ENCODE measurements at places on chromosomes 5 and 9.

- no peak for DNase-seq
Measured at GRCh38 chr5:11322133-11322532, 561.1 kb upstream of the DAP start.

- no peak for DNase-seq
Measured at GRCh38 chr9:15711931-15712330, 159.1 kb downstream of the CCDC171 start.

DNA sequence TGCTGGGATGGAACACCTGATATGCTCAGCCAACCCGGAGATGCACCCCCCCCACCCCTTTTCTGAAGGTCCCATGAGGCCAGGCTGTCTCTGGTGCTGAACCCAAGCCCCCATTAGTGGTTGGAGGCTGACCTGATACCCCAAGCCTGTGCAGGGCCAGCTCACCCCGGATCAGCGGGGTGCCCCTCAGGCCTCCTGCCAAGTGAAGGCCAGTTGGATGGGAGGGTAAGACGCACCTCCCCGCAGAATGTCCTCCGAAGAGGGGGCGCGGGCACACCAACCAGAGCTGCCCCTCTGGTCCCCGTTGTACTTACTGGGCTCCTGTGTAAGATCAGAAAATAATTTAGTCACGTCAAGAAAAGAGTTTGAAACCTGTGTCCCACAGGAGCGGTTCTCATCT is 76.8 kb upstream of the OTULINL start:
- DNase-seq = no peak

DNA sequence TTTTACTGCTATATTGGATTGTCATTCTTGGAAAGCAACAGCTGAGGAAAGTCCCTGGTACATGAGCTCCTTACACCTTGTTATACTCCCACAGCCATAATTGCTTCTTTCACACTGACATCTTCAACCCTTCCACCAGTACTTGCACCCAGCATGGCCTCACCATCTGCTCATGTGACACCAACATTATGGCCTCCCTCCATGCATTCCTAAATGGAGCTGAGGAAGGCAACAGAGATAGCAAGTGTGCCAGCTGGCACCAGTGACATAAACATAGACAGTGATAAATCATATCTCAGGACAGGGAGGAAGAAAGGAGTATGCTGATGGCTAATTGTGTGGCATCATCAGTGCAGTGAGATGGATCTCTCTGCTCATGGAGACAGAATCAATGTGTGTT is 119.5 kb downstream of the BAAT start:
- no peak for DNase-seq

DNA sequence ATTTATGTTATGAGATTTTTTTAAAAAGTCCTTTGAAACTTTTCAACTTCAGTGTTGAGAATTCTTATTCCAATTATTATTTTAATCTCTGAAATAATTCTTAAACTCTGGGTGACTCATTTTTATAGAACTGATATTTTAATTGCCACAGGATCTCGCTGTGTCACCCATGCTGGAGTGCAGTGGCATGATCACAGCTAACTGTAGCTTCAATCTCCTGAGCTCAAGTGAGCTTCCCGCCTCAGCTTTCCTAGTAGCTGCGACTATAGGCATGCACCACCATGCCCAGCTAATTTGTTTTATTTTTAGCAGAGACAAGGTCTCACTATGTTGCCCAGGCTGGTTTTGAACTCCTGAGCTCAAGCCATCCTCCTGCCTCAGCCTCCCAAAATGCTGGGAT is 41.0 kb downstream of the DIMT1 start:
- no peak for DNase-seq

GRCh38 chr5:124596595-124597421 is 149.6 kb downstream of the ZNF608 start:
- no peak for DNase-seq

DNA sequence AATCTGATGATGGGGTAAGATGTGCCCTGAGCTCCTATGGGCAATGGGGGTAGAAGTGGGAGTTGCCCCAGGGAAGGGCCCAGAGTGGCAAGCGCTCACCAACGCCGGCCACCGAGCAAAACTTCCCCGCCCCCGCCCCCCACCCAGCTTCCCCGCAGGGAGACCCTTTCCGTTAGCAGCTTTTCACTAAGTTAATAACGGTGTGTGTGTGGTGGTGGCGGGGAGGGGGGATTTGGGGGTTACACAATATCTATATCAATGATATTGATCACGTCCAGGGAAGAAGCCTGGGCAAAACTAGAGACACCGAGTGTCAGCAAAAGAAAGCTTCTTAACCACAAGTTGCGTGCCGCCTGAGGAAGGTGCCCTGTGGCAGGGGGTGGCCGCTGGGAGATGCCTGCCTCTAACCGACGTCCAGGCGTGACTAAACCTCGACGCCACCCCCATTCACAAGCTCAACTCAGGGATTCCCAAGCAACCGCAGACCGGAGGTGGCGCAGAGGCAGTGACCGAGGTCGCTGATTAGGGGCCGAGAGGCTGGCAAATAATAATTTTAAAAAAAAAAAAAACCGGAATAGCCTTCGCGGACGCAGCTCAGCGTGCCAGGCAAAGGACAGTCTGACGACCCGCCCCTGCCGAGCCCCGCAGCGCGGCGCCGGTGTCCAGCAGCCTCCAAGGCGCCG is 222.6 kb downstream of the MEF2C start:
- no peak for DNase-seq

GRCh38 chr9:90919883-90920282 is 118.3 kb downstream of the SYK start:
- DNase-seq = no peak

GRCh38 chr9:113409883-113410206 is 630 bp downstream of the POLE3 start:
- DNase-seq = no peak

DNA sequence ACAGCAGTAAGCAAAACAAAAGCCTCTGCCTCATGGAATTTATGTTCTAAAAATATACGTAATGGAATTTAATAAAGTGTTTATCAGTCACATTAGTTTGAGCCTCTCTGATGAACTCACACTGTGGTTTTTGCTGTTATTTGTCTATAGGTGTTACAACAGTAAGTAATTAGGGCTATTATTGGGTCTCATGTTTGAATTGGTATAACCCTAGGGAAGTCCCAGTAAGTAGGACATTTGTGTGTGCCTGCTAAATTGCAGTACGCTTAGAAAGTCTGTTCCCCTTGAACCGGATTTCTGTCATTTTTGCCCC is 197.6 kb downstream of the NR3C1 start:
- DNase-seq = no peak

GRCh38 chr9:19085295-19085694 is 17.4 kb downstream of the HAUS6 start:
- no peak for DNase-seq

GRCh38 chr9:134252084-134252830 is 74.0 kb upstream of the RXRA start:
- no peak for DNase-seq

DNA sequence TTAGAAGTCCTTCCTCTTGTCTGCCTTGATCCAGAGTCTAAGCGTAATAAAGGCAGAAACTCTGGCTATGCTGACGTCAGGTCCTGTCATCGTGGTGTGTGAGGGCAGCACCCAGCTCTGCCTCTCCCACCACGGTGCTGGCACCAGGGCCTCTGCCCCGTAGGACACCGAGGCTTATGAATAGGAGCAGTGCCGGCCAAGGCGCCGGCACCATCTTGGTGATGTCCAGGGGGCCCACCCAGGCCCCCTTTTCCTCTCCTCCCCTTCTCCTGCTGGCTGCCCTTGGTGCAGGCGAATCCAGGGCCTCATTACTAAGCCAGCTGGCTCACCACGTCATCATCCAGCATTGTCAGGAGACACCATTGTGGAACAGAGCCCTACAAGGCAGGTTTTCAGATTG is 252.3 kb downstream of the FANCC start:
- no peak for DNase-seq

DNA sequence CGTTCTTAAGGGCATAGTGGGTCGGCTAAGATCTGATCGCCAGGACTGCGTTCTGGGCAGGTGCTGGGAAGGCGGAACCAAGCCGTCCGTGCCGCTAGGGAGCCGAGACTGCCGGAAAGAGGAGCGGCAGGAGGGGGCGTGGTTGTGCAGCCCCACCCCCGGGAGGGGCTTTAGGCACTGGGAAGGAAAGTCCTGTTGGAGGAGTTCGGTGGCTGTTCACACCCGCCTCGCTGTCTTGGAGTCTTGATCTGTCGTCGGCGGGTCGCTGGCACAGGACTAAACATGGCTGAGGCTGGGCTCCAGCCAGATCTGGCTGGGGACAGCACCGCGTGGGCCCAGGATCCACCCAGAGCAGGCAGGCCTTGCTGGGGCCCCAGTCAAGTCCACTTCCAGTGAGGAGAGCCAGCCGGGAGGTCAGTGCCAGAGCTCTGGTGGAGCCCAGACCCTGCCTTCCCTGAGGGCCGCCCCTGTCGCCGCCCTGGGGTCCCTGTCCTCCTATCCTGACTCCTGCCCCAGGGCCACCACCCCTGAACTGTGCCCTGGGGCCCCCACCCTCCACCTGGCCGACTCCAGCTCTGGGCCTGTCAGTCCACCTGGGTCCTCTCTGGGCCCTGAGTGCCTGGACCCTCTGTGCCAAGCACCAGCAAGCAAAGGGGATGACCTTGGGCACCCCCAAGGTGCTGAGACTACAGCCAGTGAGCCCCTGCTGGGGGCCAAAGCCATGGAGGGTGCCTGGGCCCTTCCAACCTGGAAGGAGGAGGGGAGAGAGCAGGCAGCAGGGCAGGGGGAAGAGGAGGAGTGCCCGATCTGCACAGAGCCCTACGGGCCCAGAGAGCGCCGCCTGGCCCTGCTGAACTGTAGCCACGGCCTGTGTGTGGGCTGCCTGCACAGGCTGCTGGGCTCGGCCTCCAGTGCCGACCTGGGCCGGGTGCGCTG is 4.5 kb downstream of the RNF208 start:
- no peak for DNase-seq

DNA sequence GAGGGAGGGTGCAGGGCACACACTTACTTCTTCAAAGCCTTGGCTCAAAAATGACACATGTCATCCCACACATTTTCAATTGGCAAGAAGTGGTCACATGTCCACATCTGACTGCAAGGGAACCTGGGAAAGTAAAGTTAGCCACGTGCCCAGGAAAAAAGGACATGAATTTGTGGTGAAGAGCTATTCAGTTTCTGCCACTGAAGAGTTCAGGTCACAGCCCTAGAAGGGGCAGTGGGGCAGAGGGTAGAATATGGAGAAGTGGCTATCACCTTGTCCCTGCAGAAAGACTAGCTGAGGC is 1.9 kb upstream of the RGS14 start:
- DNase-seq = no peak

GRCh38 chr9:112581469-112582176 is 95.0 kb downstream of the KIAA1958 start:
- no peak for DNase-seq

DNA sequence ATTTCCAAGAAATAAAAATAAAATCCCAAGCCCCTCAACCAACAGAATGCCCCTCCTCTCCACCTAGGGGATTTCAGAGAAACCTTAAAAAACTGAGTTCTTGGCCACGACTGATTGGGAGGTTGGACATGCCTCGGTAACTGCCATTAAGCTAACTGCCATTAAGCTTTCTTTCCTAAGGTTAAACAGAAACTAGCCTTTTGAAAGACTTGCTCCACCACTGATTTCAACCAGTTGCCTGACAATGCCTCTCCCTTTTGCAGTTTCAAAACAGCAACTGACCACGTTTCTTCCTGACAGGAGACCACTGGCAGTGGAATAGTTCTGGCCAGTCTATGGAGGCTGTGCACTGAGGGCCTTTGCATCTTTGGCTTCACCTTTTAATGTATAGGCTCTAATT is 39.3 kb upstream of the TRPC7 start:
- DNase-seq = no peak

DNA sequence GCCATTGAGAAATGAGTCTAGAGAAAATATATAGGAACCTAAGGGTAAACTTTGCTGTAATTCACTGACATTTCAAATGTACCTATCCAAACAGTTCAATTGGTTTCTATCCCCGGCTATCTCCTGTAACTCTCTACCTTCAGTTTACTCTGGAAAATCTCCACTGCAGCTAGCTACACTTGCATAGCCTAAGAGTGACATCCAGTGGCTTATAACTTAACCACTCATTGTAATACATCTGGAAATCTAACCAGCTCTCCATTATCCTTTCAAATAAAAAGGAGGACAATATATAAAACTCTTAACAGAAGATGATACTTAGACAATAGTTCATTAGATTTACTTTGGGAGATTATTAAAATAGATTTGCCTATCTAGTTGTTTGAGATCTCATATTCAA is 35.3 kb upstream of the SPDL1 start:
- DNase-seq = no peak

GRCh38 chr9:119924736-119925135 is 555.5 kb upstream of the BRINP1 start:
- DNase-seq = no peak

DNA sequence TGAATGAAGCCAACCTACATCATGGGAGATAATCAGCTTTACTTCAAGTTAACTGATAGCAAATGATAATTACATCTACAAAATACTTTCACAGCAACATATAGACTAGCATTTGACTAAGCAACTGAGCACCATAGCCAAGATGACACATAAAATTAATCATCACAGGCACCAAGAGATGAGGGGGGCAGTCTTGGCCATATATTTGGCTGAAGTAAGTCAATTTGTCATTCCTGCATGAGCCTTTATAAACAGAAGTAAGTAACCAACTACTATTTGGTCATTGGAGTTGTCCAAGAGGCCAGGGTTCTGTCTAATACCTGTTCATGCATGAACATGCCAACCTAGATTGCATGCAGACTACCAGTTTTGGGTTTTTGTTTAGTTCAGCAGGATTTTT is 53.6 kb downstream of the PDCD1LG2 start:
- no peak for DNase-seq

- no peak for DNase-seq
Measured at GRCh38 chr9:12972608-12973589, 198.1 kb downstream of the LURAP1L start.

GRCh38 chr5:34941936-34942335 is 12.6 kb downstream of the DNAJC21 start:
- DNase-seq = no peak

GRCh38 chr5:84272771-84273516 is 111.7 kb downstream of the EDIL3 start:
- no peak for DNase-seq
